GM23248 (cell line): ENCODE measurements at places on chromosomes 1 and 21.

DNA sequence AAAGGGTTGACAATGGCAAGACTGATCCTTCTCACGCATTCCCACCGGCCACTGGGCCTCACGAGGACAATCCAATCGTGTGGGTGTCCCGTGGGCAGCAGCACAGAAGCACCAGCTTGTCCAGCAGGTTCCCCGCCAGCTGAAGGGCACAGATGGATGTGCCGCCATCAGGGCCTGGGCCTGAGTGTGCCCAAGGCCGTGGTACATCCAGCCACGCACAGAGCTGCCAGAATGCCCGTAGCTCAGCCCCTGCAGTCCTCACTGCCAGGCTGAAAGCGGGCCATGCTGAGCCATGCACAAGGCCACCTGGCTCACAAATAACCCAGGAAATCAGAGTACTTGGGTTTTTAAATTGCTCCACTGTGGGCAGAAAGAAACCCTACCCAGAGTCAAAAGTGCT is 7.0 kb downstream of the NPHP4 start:
- peaks cover 16% of the 10 kb centered on the region for H3K4me1 ChIP-seq
- H3K36me3 ChIP-seq: no peaks in the 10 kb centered on the region

DNA sequence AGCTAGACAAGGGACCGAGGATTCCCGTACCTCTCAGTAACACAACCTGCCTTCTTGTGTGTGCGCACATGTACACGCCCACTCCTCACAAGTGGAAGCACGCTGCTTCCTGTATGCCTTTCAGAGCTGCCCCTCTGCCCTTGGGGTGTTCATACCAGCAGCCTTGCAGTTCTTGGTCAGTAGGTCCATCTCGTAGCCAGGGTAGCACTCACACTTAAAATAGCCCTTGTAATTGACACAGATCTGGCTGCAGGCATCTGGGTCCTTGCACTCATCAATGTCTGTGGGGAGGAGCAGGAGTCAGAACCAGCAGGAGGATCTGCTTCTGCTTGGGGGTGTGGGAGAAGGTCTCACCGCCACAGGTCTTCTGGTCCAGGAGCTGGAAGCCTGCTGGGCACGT is 32.6 kb upstream of the MAGOH start:
- no peaks in the 10 kb centered on the region for H3K4me1 ChIP-seq
- H3K27ac ChIP-seq: no peak overlapping the region
- H3K27me3 ChIP-seq: no peaks in the 10 kb centered on the region
- no peaks in the 10 kb centered on the region for H3K36me3 ChIP-seq
- no peak for DNase-seq

DNA sequence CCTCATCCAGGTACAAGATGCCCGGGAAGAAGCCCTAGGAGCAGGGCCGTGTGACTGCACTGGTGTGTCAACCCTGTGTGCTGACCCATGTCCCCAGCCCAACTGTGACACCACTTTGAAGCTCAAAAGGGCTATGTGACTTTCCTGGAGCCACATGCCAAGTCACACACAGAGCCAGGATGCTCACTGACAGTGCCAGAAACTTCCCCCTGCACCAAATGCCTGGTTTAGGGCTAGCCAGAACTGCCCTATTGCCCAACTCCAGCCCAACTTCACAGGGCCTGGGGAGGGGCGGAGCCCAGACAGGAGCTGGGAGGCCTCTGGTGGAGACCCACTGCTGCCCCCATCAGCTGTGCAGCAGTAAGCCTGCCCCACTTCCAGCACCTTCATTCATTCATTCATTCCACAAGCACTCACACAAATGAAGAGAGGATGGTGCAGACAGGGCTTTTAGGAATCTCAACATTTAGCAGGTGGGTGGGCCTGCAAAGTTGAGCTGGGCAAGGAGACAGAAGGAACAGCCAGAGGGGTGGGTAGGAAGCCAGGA is 36.7 kb downstream of the KCNQ4 start:
- DNase-seq: no peak
- H3K27me3 ChIP-seq: peaks cover 15% of the 10 kb centered on the region
- no peaks in the 10 kb centered on the region for H3K36me3 ChIP-seq
- H3K4me3 ChIP-seq: no peak overlapping the region

GRCh38 chr1:55396381-55396891 is 181.3 kb upstream of the USP24 start:
- no peaks in the 10 kb centered on the region for H3K36me3 ChIP-seq
- no peak overlapping the region for H3K4me3 ChIP-seq
- H3K4me1 ChIP-seq: no peaks in the 10 kb centered on the region
- DNase-seq: no peak
- no peaks in the 10 kb centered on the region for H3K27me3 ChIP-seq
- H3K27ac ChIP-seq: no peak overlapping the region

DNA sequence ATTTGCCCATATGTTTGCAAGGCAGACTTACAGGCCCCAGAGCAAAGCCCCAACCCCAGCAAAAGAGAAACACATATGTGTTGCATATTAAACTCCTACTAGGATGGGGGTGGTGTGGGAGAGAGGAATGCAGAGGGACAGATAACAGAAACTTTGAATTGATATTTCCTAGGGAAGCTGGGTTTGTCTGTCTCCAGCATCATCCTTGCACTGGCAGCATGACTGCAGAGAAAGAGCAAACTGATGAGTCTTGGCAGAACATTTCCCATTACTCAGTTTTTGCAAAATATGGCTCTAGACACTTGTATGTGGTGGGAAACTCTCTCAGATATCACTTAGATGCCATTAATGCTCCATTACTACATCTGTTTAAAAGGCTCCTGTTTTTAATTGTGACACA is 43.8 kb upstream of the MARK1 start:
- H3K27me3 ChIP-seq: no peaks in the 10 kb centered on the region
- no peak overlapping the region for H3K4me3 ChIP-seq
- H3K36me3 ChIP-seq: no peaks in the 10 kb centered on the region
- no peak for DNase-seq
- H3K4me1 ChIP-seq: no peaks in the 10 kb centered on the region

DNA sequence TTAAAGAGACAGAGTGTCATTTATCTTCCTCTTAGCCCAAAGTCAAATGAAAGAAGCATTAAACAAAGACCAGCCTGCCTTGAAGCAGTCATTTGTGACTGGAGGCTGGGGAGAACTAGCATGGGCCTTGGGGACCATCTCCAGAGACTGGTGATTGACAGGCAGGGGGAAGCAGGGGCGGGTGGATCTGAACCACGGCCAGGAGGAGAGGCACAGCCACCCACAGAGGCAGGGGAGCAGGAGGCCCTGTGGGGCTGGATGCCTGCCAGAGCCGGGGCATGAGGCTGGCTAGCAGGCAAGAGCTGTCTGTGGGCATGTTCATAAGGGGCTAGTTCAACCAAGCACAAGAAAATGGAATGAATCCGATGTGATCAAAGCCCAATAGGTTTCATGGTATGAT is 73.9 kb downstream of the PLXNA2 start:
- no peak overlapping the region for H3K27ac ChIP-seq
- DNase-seq: no peak
- peaks cover 29% of the 10 kb centered on the region for H3K4me1 ChIP-seq
- H3K36me3 ChIP-seq: no peaks in the 10 kb centered on the region
- H3K4me3 ChIP-seq: no peak overlapping the region

- DNase-seq: peak; percentile 46
- H3K4me1 ChIP-seq: no peaks in the 10 kb centered on the region
- no peak overlapping the region for H3K4me3 ChIP-seq
These were observed 99.1 kb downstream of the CLEC20A start for GRCh38 chr1:178397678-178398077.

DNA sequence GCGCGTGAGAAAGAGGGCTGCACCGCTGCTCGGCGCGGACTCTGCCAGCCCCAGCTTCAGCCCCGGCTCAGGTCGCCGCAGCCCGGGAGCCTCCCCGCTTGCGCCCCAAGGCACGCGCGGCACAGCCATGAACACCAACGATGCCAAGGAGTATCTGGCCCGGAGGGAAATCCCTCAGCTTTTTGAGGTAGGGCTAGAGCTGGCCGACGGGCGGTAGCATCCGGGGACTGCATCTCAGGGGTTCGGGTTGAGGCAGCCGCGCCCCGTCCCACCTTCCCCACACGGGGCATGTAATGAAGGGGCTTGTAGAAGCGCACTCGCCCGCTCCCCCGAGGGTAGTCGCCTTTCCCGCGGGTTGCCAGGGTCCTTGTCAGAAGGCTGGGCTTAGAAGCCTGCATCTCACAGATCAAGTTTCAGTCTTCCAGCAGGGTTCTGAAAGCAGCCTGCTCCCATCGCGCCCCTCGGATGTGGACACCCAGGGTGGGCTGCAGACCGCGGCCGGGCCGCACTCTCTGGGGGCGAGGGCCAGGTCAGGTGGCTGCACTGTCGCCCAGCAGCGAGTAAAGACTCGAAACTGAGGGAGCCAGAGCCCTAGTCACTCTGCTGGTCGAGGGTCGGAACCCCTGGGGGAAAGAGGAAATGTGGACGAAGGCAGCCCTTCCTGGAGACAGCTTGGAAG is 507 bp downstream of the AK5 start:
- DNase-seq: peak; percentile 70
- H3K4me1 ChIP-seq: peaks cover 17% of the 10 kb centered on the region
- H3K36me3 ChIP-seq: 0 out of 2 replicates have a peak, but pooled peaks cover 3% of the 10 kb centered on the region
- peak overlapping the region; percentile 93 for H3K4me3 ChIP-seq
- H3K27ac ChIP-seq: no peak overlapping the region

DNA sequence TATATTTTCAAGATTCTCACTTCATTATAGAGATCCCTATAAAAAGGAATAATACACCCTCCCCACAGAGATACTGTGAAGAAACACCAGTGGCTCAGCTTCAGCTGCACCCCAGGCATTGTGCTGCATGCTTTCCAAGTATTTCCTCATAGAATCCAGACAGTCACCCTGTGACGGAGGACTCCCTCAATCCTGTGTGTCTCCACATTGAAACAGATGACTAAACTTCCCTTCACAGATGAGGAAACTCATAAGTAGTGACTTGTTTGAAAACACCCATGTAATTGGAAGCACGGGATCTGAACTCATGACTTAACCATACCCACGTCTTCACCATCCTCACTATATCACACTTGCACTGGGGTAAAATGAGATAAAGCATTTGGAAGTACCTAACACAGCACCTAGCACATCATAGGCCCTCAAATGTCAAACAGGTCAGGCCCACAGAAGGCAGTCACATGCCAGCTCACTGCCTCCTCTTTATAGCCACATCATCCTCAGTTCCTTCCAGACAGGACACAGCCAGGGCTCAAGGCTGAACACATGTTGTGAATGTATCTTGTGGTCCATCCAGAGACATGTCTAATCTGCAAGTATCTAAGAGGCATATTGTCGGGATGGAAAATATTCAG is 55.2 kb downstream of the GPR161 start:
- H3K27me3 ChIP-seq: no peaks in the 10 kb centered on the region
- peak; percentile 97 for DNase-seq
- H3K27ac ChIP-seq: peak overlapping the region; percentile 99
- 0 out of 2 replicates have a peak, but pooled peaks cover 7% of the 10 kb centered on the region for H3K36me3 ChIP-seq
- H3K4me1 ChIP-seq: peaks cover 34% of the 10 kb centered on the region

- no peaks in the 10 kb centered on the region for H3K4me1 ChIP-seq
- no peak for DNase-seq
- H3K27ac ChIP-seq: no peak overlapping the region
- no peaks in the 10 kb centered on the region for H3K36me3 ChIP-seq
- H3K4me3 ChIP-seq: no peak overlapping the region
These were observed 13.0 kb upstream of the DENND2D start for GRCh38 chr1:111213412-111213811.

GRCh38 chr1:94026619-94027380 is 94.1 kb downstream of the ABCA4 start:
- no peaks in the 10 kb centered on the region for H3K27me3 ChIP-seq
- no peak overlapping the region for H3K27ac ChIP-seq
- H3K4me3 ChIP-seq: no peak overlapping the region

DNA sequence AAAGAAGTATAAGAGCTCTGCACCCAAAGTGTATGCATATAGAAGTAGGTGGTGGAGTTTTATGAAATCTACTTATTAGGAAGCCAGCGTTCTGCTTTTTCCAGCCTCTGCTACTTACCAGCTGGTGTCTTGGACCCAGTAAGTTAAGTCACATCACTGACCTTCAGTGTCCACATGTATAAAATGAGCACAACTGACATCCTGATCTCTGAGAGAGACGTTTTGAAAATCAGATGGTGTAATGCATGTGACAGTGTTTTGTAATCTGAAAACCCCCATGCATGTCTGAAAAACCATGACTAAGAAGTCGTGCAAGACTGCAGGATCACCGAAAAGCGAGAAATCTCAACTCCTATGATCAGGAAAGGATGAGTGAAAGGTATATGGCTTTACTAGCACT is 2.0 kb downstream of the CR1 start:
- H3K27ac ChIP-seq: no peak overlapping the region
- H3K27me3 ChIP-seq: peaks cover 52% of the 10 kb centered on the region
- H3K4me1 ChIP-seq: no peaks in the 10 kb centered on the region
- H3K4me3 ChIP-seq: no peak overlapping the region
- no peak for DNase-seq

- no peak overlapping the region for H3K27ac ChIP-seq
- H3K27me3 ChIP-seq: no peaks in the 10 kb centered on the region
- H3K4me1 ChIP-seq: no peaks in the 10 kb centered on the region
- no peaks in the 10 kb centered on the region for H3K36me3 ChIP-seq
- H3K4me3 ChIP-seq: no peak overlapping the region
These were observed 115.5 kb upstream of the ZNF644 start for GRCh38 chr1:91137173-91137852.

- H3K4me1 ChIP-seq: peaks cover 9% of the 10 kb centered on the region
- H3K36me3 ChIP-seq: no peaks in the 10 kb centered on the region
- H3K27me3 ChIP-seq: no peaks in the 10 kb centered on the region
- no peak overlapping the region for H3K27ac ChIP-seq
- no peak overlapping the region for H3K4me3 ChIP-seq
These were observed 18.8 kb downstream of the RGS13 start for GRCh38 chr1:192654591-192655251.

- H3K27me3 ChIP-seq: no peaks in the 10 kb centered on the region
- no peak for DNase-seq
- no peaks in the 10 kb centered on the region for H3K4me1 ChIP-seq
- peaks cover 10% of the 10 kb centered on the region; the same call in 1 of the 2 replicates for H3K36me3 ChIP-seq
These were observed 56.3 kb upstream of the DIP2A start for GRCh38 chr21:46402421-46402820.

- H3K27me3 ChIP-seq: no peaks in the 10 kb centered on the region
- H3K27ac ChIP-seq: peak overlapping the region; percentile 80
- H3K4me3 ChIP-seq: peak overlapping the region; percentile 19
- peaks cover 15% of the 10 kb centered on the region; the same call in 1 of the 2 replicates for H3K36me3 ChIP-seq
These were observed 90.4 kb downstream of the SLC45A1 start for GRCh38 chr1:8408151-8408839.

- peaks cover 5% of the 10 kb centered on the region; the same call in 1 of the 2 replicates for H3K4me1 ChIP-seq
- peaks cover 4% of the 10 kb centered on the region; the same call in 1 of the 2 replicates for H3K27me3 ChIP-seq
- DNase-seq: no peak
- H3K36me3 ChIP-seq: no peaks in the 10 kb centered on the region
- H3K4me3 ChIP-seq: no peak overlapping the region
These were observed 1.7 kb downstream of the KIF21B start for GRCh38 chr1:201021630-201022492.
